ENCODE measurements at places on chromosomes 7 and 10.

DNA sequence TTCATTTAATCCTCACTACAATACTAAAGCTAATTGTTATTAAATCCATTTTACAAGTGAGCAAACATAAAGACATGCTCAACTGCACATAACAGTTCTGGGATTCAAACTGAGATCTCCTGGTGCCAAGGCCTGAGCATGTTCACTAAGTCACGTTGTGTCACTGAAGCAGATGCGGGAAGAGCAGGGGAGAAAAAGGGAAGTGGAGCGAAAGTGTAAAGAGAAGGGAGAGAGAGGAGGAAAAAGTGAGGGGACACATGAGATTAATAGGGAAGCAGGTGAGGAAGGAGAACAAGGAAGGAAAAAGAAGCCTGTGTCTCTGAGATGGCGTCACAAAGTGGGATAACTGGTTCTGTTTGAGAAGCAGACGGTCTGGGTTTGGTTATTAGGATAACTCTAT is 38.9 kb upstream of the KAT6B start:
- DNase-seq, result no peak

DNA sequence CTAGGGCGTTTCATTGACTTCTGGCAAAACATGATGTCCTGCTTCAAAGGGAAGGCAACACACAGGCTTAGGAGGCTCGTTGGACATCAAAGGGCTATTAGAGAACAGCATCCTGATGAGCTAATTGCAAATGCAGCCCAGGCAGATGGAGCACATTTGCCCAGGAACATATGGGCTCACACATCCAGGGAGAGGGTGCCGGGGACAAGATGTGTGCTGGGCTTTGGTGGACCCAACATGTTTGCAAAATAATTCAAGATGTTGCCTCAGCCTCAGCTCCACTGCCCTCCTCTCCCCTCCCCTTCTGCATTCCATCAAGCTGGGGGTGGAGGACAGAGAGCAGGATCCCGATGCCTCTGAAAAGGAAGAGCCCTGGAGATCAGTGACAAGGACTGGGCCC is 217.1 kb upstream of the ZMIZ1 start:
- no peak for DNase-seq

DNA sequence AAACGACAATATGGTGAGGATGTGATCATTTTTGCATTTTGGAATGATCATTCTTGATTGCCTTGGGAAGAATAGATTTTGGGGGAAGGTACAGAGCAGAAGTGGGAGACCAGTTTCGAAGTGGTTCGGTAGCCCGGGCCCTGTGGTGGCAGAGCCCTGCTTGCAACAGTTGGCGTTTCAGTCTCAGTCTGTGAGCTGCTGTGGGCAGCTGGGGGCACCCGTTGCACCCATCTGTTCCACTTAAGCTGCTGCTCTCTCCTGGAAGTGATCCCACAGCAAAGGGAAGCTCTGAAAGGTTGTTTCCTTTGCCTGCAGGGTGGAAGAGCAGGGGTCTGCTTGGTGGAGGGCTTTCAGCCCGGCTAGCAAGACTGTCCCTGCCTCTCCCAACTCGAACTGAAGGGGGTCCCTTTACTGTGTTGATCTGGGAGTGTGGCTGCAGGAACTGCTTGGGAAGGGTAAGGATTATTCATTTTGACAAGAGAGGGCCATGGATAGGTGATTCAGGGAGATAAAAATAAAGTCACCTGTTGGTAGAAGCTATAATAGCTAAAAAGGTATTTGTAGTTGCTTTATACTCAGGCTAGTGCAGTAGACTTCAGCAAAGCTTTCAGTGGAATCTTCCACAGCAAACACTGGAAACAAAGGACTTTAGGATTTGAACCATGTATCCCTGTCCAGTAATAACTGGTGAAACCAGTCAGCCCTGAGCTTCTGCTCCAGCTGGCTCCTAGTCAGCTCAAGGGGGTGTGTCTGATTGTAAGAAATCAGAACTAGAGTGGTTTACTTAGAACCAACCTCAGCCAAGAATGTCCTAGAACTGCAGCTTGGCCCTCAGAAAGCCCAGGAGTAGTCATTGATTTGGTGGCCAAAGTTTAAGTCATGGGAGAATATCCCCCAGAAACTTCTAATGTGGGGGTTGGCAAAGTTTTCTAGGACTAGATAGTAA is 53.1 kb upstream of the PDCD4 start:
- DNase-seq, result no peak

DNA sequence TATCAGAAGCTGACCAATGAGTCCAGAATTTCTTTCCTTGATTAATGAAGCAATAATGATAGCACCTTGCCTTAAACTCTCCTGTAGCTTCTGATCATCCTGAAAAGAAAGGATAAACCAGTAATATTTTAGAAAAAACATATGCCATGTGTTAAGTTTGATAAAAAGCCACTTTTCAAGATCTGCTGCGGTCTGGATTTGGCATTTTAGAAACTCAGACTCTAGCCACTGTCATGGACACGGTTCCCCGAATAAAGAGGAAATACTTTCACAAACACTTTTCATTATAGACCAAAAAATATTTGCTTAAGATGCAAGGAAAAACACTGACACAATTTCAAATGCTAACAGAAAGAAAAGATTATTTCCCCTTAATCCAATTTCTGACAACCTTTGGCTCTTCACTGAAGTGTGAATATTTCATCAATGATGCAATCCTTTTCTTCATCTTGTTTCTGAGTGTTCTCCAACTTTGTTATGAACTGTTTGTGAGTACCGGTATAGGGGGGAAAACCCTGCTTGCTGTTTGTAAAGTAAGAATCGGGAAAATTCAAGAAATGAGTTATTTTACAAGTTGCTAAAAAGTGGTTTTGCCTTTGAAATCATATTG is 329.5 kb downstream of the CRPPA start:
- DNase-seq, result no peak

- DNase-seq, result no peak
Measured at GRCh38 chr7:73366127-73366526, 38.2 kb downstream of the FKBP6 start.

GRCh38 chr10:49161411-49161997 is 26.7 kb downstream of the TMEM273 start:
- DNase-seq, result no peak

All from AG04449 (cell line).